ENCODE measurements at places on chromosomes 5 and 9. TPM values are rescaled to one million over a fixed set of nuclear protein-coding genes. Genes with fewer than 3 reads are reported as not detected.

MFAP3 gene
- total RNA-seq: 18.2 TPM

MPDZ gene
- 15.5 TPM for total RNA-seq

MLANA gene
- total RNA-seq: not detected

RASGEF1C gene
- not detected for total RNA-seq

GCNT1 gene
- 11.1 TPM for total RNA-seq

FAM174A gene
- 73.0 TPM for total RNA-seq

TIMD4 gene
- 0.87 TPM for total RNA-seq

NSG2 gene
- 6.5 TPM for total RNA-seq

PRELID2 gene
- total RNA-seq: 33.1 TPM

MYMK gene
- total RNA-seq: not detected

IFNB1 gene
- not detected for total RNA-seq

SPINK7 gene
- total RNA-seq: not detected

PRLR gene
- not detected for total RNA-seq

UNC5A gene
- 4.1 TPM for total RNA-seq

- DNase-seq: peak; percentile 25
These were observed 36.7 kb upstream of the CTNNA1 start for GRCh38 chr5:138716456-138716924.

- DNase-seq: no peak
These were observed 413.6 kb upstream of the GRAMD2B start for GRCh38 chr5:126009566-126009965.

DNA sequence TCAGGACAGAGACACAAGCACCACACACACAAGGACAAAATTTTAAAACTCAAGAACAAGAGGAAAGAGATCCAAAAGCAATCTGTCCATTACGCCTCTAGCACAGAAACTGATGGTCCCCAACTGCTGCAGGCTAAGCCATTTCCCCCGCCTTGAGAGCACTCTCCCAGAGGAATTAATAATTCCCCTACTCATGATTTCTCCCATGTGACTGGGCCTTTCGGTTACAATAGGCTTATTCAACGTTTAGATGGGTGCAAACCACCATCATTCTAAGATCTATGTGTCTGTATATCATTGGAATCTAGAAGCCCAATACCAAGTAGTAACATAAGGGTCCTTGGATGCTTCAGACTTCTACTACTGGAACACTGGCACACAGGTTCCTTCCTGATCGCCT is 18.8 kb downstream of the BRD8 start:
- DNase-seq: no peak

DNA sequence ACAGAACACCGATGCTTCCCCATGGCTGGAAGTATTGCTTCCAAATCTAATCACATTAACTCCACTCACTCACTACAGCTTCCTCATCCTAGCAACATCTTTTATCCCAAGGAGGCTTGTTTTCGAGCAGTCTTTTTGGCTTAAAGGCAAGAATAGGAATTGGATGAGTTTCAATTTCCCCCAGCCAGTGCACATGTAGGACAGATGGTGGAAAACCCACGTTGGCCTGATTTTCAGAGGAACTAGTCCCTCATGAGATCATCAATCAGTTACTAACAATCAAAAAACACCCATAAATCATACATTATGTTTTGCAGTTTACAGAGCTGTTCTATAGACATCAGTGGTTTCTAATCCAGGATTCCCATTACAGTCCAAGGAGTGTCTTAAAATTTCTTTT is 48.5 kb upstream of the AGXT2 start:
- DNase-seq: no peak

DNA sequence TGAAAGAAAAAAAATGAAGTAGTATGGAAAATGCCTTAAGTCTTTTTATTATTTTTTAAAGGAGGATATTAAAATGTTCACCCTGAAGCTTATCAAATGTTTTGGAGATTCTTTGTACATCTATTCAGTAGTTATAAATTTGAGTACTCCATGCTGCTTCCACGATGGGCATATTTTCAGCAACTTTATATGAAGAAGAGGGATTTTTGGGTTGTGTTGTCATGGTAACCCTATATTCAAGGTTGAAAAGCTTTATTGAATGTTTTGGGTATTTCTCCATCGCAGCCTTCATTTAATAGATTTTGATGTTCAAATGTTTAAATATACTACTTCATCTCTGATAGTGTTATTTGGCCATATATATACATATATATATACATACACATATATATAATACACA is 557.5 kb downstream of the CAAP1 start:
- DNase-seq: no peak

DNA sequence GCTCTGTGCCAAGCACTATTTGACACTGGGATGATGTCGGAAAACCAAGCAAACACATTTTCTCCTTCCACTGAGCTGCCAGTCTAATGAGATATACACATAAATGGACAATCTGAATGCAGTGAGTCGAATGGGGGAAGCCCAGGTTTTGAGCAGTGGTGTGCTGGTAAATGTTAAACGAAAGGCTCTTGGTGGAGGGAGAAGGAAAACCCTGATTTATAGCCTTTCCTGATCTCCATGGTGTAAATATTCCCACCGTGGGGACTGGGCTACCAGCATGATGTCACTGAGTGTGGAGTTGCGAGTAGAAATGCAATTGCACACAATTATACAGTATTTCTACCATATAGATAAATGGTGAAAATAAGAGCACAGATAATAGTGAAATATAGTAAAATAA is 5.0 kb upstream of the GSN start:
- no peak for DNase-seq

DNA sequence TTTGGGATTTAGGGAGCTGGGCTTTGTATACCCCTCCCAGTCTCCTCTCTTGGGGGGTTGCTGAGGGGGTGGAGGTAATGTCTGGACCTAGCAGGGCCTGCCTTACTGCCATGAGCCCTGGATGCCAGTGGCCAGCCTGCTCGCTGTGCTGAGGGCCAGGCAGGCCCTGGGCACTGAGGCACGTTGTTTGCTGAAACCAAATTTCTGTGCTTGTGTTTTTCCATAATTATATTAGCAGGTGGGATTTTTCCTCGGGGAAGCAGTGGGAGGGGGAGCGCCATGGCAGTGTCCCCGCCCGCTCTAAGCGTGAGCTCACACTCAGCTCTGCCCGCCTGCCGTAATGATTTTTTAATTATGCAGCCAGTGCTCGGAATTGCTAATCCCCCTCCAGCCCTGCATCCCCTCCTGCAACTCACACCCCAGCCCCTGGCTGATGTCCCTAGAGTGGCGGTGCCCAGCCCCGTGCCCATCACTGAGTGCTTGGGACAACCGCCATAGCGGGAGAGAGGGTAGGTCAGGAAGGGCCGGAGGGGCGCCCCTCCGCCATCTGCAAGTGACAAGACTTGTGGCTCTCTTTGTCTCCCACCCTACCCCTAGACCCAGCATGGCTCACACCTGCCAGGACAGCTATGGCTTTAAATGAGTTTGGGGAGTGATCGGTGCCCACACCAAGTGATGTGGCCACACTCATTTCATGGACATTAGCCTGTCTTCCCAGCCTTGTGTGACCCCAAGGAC is 20.9 kb downstream of the CXXC5 start:
- DNase-seq: no peak

DNA sequence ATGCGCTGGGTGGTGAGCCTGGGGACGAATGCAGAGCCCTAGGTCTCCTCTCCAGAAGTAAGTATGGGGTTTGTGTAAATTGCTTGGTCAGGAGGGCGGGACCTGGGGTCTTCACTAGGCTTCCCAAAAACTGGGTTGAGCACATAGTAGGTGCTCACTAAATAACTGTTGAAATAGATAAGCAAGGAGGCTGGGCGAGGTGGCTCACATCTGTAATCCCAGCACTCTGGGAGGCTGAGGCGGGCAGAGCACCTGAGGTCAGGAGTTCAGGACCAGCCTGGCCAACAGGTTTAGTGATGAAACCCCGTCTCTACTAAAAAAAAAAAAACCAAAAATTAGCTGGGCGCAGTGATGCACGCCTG is 163.9 kb upstream of the IER5L start:
- no peak for DNase-seq

GRCh38 chr5:73826301-73827105 is 200.5 kb downstream of the ARHGEF28 start:
- peak; percentile 86 for DNase-seq

GRCh38 chr5:127572930-127573329 is 55.5 kb downstream of the PRRC1 start:
- DNase-seq: no peak

- DNase-seq: no peak
These were observed 14.2 kb downstream of the CCDC180 start for GRCh38 chr9:97321691-97322090.

DNA sequence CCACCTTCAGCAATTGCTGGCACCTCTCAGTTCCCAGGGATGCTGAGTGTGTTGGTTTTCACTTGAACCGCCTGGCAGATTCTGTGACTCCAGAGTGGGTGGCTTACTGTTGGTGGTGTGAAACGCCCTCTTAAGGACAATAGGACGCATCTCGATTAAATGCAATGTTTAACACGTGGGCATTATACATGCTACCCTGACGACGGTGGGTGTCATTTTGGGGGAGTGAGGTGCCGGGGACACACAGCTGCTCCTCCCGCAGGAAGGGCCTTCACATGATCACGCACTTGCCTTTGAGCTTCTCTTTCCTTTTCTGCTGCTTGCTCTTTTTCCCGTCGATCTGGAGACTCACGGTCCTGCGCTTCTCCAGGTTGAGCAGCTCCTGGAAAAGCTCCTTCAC is 29.7 kb downstream of the DIRAS2 start:
- no peak for DNase-seq

- DNase-seq: no peak
These were observed 41.5 kb downstream of the ANKRD55 start for GRCh38 chr5:56191656-56192055.

DNA sequence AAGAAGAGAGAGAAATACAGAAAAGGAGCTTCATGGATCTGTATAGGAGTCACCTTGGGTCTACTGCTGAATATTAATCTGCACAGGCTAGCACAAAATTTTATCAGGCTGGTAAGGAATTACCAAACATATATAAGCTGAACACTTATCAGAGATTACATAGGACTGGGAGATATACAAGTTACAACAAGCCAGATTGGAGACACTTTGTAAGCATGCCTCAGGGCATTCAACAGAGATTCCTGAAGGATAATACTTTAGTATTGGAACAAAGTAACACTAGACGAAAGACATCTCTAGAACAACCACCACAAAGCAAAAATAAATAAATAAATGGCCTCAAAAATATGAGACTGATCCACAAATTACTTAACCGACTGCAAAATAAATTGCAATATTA is 197.8 kb downstream of the ANXA1 start:
- DNase-seq: no peak

GRCh38 chr5:75509956-75510355 is 1.5 kb downstream of the CERT1 start:
- DNase-seq: no peak

DNA sequence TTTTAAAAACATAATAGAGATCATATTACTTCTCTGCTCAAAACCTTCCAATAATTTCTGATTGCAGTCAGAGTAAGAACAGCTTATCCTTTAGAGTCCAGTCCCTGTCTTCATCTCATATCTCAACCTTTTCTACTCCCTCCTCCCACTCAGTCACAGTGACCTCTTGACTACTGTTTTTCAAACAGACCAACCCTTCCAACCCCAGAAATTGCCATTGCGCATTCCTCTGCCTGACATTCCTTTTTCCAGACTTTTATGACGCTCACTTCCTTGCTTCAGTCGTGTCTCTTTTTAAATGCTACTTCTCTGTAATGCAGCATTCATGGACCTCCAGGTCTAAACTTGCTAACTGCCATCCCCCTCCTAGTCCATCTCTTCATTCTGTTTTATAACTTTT is 800.5 kb downstream of the BRINP1 start:
- DNase-seq: no peak

DNA sequence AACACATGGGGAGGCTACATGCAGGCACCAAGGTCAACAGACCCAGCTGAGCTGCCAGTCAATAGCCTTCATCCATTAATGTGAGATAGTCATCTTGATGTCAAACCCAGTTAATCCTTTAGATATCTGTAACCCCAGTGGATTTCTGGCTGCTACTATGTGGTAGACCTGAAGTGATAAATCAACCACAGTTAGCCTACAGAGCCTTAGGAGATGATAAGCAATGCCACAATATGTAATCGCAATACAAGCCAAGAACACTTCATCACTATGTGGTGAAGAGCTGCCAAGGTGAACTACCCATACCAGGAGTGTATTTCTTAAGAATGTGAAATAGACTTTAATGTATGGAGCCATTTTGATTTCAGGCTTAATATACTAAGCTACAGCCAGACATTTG is 1175.5 kb downstream of the DTWD2 start:
- DNase-seq: no peak

GRCh38 chr9:10168241-10168640 is 444.6 kb downstream of the PTPRD start:
- DNase-seq: no peak
